ENCODE measurements at places on chromosomes 7 and 10. TPM values are rescaled to one million over a fixed set of nuclear protein-coding genes. Genes with fewer than 3 reads are reported as not detected.
A peak's percentile ranks its signal among the peaks of the same experiment; 100 is the strongest.

ASZ1 gene
- not detected for total RNA-seq

ANXA8 gene
- 0.16 TPM for total RNA-seq

DNA sequence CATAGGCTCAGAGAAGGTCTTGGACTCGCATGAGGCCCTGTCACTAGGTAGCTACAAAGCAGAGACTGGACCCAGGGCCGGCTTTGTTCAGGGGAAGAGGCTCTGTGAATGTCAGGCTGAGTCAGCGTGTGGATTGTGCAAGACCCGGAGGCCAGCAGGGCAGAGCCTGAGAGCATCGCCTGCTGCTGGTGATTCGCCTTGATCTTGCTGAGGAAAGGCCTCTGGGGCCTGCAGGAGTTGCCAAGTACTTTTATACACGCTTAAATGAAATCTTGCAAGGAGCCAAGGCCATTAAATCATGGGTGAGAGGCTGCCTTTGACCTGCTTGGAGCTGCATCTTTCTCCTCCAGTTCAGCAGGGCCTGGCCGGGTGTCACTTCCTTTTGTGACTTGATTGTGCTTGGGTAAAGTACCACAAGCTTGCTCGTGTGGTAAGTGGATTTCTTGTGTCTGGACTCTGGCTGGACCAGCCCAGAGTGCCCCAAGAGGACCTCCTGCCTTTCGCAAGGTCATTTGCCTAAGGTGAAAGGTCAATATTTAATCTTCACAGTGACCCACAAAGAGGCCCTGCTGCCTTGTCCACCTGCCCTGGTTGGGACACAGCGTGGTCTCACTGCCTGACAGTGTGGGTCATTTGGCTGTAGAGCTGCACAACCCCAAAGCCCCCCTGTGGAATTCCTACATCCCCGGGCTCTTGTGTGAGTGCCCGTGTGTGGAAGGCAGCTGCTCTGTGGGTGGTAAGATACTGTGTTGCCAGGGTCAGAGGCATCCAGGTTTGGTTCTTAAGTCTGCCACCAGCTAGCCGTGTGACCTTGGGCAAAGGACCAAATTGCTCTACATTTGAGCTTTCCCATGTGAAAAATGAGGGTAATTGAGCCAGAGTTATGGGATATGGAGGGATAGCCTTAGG is 38.6 kb upstream of the SH2D4B start:
- peak overlapping the region; percentile 74 for H3K27ac ChIP-seq
- DNase-seq = peak; percentile 93
- H3K4me1 ChIP-seq = peaks cover 74% of the 10 kb centered on the region
- no peaks in the 10 kb centered on the region for H3K27me3 ChIP-seq

DNA sequence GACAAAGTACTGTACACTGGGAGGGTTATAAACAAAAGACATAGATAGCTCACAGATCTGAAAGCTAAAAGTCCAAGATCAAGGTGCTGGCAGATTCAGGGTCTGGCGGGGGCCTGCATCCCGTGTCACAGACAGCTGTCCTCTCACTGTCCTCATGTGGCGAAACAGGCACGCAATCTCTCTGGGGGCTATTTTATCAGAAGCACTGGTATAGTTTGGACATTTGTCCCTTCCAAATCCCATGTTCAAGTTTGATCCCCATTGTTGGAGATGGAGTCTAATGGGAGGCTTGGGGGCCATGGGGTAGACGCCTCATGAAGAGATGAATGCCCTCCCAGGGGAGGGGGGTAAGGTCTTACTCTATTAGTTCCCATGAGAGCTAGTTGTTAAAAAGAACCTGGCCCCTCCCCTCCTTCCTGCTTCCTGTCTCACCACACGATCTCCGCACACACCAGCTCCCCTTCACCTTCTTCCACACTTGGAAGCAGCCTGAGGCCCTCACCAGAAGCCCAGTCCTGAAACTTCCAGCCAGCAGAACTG is 72.5 kb upstream of the UCN3 start:
- H3K27me3 ChIP-seq = no peaks in the 10 kb centered on the region
- H3K36me3 ChIP-seq = no peaks in the 10 kb centered on the region
- peak overlapping the region; percentile 97 for H3K27ac ChIP-seq
- H3K4me3 ChIP-seq = no peak overlapping the region
- peaks cover 31% of the 10 kb centered on the region for H3K4me1 ChIP-seq
- DNase-seq = no peak

DNA sequence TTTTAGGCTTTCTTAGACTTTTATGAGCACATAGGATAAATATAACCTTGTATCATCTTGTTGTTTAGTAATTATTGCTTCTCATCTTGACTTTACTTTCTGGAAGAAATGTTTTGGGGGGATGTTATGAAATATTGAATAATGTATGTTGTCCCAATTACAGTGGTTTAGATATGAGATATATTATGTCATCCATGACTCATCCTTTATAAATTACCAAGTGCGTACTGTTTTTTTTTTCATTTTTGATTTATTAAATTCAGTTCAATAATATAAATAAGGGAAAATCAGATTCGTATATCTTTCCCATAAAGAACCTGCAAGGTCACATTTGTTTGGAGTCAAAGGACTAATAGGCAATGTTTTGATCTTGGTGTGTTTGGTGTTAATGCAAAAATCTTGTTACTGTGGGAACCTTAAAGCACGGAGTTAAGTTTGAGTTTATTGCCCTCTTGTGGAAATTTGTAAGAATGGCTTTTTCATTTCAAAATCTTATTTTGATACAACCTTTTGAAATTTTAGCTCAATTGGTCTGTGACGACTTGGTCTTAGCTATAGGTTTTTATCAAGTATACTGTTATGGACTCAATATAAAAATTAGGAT is 108.6 kb downstream of the SRI start:
- no peak for DNase-seq
- H3K27me3 ChIP-seq = no peaks in the 10 kb centered on the region
- H3K27ac ChIP-seq = no peak overlapping the region
- H3K4me1 ChIP-seq = no peaks in the 10 kb centered on the region
- H3K4me3 ChIP-seq = no peak overlapping the region

- no peaks in the 10 kb centered on the region for H3K36me3 ChIP-seq
- H3K27me3 ChIP-seq = peaks cover 6% of the 10 kb centered on the region
- DNase-seq = peak; percentile 26
- H3K27ac ChIP-seq = no peak overlapping the region
- H3K4me1 ChIP-seq = peaks cover 21% of the 10 kb centered on the region
- H3K4me3 ChIP-seq = peak overlapping the region; percentile 68
Observed at GRCh38 chr7:138980563-138981291, 462 bp downstream of the KIAA1549 start.

Measured in SJSA1 (cell line).